ENCODE measurements at places on chromosomes 7 and 10.

DNA sequence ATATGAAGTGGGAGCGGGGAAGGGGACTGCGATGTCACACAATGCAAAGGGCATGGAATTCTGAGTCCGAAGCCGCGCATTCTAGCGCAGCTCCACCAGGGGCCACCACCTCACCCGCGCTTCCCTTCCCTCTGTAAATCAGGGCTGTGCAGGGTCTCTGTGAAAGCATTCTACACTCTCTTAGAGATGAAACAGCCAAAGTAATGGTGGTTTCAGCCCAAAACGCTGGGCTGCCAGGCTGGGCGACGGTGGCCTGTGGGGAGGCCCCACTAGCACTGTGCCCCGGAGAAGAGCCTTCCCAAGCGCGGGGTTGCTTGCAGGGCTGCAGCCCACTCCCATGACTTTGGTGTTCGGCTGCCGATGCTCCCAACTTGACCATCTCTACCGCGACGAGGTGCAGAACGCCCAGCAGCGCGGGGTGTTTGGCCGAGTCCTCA lies 11.4 kb downstream of the ATG9B start:
- DNase-seq: no peak
- H3K4me3 ChIP-seq: peak overlapping the region; percentile 54
- H3K27ac ChIP-seq: peak overlapping the region; percentile 76
- peaks cover 62% of the 10 kb centered on the region for H3K4me1 ChIP-seq
- H3K36me3 ChIP-seq: peaks cover 5% of the 10 kb centered on the region
- no peaks in the 10 kb centered on the region for H3K27me3 ChIP-seq

DNA sequence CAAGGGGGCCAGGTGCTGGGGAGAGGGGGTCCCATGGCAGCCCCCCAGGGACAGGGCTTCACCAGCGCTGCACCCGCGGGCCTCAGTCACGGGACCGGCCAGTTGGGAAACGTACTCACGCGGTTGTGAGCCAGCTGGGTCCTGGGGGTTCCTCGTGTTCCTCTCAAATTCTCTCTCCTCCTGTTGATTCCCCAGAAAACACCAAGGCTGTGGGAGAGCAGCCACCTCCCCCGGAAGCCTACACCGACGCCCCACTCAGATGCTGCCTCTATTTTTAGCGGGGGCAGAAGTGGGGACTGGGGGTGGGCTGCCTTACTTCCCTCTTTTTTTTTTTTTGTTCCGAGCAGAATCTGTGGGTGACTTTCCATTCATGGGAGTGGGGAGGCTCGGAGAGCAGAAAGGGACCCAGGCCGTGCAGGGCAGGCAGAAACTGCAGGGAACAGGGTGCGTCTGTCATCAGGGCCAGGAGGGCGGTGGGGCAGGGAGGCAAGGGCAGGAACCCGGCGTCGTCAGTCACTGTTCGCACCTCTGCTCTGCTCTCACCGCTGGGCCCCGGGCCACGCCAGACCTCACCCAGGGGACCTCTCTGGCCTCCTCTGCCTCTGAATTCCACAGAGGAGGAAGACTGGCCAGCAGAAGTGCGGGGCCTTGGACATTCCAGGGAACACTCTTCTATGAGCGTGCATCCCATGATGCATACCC lies 63.1 kb downstream of the CARD11 start:
- H3K4me3 ChIP-seq: peak overlapping the region; percentile 80
- peaks cover 33% of the 10 kb centered on the region for H3K36me3 ChIP-seq
- peaks cover 73% of the 10 kb centered on the region for H3K4me1 ChIP-seq
- H3K27ac ChIP-seq: peak overlapping the region; percentile 89

- H3K27me3 ChIP-seq: peaks cover 6% of the 10 kb centered on the region
- peaks cover 3% of the 10 kb centered on the region for H3K4me1 ChIP-seq
- no peak overlapping the region for H3K4me3 ChIP-seq
- H3K27ac ChIP-seq: no peak overlapping the region
- no peaks in the 10 kb centered on the region for H3K36me3 ChIP-seq
Observed at GRCh38 chr10:129331207-129331838, 135.7 kb upstream of the MGMT start.

- H3K4me1 ChIP-seq: no peaks in the 10 kb centered on the region
- no peaks in the 10 kb centered on the region for H3K27me3 ChIP-seq
- H3K4me3 ChIP-seq: no peak overlapping the region
Observed at GRCh38 chr10:24041034-24041433, 167.9 kb upstream of the KIAA1217 start.

DNA sequence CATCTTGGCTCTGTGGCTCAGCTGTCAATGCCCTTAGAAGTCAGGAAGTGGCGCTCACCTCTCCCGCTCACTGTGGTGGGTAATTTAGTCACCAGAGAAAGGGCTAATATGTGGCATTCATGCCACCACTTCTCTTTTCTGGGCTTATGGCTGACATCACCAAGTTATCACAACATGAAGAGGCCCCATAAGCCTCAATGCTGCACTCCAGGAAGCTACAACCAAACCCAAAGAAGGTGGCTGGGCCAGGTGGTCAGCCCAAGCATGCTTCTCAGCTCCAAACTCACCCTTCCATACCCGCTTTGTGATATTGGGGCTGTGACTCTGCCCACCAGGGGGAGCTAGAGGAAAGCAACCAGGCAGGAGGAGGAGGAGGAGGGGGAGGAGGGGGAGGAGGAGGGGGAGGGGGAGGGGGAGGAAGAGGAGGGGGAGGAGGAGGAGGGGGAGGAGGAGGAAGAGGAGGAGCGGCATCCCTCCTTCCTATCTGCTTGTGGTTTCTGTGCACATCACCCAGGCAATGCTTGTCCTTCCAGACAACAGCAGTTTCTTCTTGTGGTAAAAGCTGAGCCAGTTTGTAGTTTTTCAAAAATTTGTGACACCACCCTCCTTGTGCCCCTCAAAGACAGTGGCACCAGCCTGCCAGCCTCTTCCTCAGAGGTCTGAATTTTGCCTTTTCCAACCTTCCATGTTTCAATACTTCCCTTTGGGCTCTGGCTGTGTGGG lies 42.1 kb downstream of the CYP26A1 start:
- DNase-seq: peak; percentile 64
- no peaks in the 10 kb centered on the region for H3K36me3 ChIP-seq
- H3K27ac ChIP-seq: no peak overlapping the region
- H3K4me1 ChIP-seq: peaks cover 7% of the 10 kb centered on the region

DNA sequence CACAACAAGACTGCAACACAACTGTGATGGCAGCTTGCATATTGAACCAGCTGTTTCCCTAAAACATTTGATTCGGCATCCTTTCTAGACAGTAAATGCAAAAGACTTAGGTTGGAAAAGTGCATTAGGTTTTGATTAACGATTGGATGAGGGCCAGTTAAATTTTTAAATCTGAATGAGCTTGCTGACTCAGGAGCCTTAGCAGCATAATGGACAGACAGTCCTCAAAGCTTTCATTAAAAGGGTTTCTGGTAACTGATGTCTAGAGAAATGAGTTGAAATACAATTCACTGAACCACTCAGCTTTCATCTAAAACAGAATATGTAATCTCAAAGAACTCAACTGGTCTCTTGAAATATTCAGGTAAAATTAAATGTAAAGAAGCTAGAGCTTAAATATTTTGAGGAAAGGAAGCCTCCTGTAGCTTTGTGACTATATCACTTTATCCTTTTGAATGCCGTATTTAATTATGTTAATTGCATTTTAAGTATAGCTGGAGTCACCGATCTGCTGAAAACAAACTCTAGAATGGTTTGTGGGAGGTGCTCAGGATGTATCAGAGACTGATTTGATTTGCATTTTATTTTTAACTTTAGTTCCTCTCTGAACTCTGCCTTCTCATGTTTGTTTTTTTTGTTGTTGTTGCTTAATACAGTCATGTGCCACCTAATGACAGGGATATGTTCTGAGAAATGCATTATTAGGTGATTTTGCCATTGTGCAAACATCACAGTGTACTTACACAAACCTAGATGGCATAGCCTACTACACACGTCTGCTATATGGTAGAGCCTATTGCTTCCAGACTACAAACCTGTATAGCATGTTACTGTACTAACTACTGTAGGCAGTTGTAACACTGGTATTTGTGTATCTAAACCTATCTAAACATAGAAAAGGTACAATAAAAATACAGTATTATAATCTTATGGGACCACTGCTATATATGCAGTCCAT lies 29.2 kb upstream of the ATRNL1 start:
- no peak for DNase-seq
- H3K27me3 ChIP-seq: peaks cover 10% of the 10 kb centered on the region
- H3K27ac ChIP-seq: no peak overlapping the region
- no peaks in the 10 kb centered on the region for H3K4me1 ChIP-seq
- no peaks in the 10 kb centered on the region for H3K36me3 ChIP-seq

GRCh38 chr7:18345641-18346234 lies 149.8 kb upstream of the HDAC9 start:
- no peaks in the 10 kb centered on the region for H3K4me1 ChIP-seq
- H3K27ac ChIP-seq: no peak overlapping the region
- DNase-seq: no peak
- H3K27me3 ChIP-seq: peaks cover 3% of the 10 kb centered on the region
- H3K36me3 ChIP-seq: no peaks in the 10 kb centered on the region
